Nephron progenitor cell (in vitro differentiated cells): ENCODE measurements at places on chromosomes 16 and 17.

DNA sequence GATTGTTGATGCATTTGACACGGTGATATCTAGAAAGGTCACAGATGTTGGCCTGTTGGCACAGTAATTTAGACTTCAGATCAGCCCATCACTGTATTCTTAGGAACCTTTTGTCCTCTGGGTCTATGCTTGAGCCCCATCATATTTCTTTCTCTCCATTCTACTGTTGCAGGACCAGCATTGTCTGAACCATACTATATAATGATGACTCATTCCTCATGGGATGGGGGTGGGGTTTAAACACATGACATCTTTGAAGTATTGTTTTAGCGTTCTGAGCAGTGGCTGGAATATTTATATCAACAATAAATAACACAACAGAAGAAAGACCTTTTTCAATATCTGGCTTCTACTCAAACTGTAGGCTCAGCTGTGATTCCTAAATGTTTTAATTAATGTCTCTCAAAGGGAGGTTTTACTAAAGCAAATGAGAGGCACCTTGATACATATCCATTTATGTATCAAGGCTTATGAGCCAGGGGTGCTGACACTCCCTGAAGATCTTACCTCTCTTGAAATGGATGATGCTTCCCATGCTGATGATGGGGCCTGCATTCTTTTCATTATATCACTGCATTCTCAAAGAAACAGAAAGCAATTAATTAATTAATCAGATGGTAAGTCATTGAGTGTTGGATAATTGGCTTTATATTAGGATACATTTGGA is 379.0 kb upstream of the GOT2 start:
- no peak for DNase-seq

DNA sequence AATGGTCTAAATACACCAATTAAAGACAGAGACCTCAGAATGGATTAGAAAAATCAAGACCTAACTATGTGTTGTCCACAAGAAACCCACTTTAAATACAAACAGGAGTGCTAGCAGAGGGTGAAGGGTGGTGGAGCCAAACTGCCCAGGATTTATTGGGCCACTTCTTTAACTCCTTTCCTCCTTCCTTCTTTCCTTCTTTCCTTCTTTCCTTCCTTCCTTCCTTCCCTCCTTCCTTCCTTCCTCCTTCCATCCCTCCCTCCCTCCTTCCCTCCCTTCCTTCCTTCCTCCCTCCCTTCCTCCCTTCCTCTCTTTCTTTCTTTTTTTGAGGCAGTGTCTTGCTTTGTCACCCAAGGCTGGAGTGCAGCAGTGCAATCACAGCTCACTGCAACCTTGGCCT is 34.3 kb upstream of the EMP2 start:
- no peak for DNase-seq

DNA sequence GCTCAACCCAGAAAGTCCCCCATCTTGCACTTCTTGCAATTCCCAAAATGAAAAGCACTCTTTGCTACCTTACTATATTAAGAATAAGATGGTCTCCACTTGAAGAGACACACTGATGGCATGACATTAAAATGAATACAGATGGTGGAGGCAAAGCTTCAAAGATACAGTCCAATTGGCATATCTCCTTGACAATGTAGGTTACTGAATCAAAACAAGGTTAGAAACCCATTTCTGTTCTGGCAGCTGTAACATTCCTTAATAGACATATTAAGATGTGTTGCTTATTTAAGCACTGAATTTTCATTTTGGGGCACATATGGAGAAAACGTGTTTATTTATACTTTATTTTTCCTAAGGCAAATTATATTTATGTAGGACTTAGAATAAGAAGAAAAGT is 1262.8 kb upstream of the CDH8 start:
- DNase-seq = no peak

DNA sequence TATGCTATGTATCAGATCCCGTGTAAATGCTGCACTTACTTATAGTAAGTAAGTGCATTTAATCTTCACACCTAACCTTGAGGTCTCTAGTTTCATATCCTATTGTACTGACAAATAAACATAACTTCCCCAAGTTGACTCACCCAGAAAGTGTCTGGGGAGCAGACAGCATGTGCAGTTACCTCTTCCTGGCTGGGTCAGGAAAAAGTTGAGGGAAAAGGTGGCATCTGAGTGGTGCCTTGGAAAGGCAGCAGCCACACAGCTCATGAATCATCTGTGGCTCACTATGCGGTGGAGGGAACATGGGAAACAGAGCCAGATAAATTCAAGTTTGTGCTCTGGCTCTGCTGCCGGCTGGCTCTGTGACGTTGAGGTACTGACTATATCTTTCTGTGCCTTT is 382.0 kb upstream of the DYNLRB2 start:
- no peak for DNase-seq
